ENCODE measurements at places on chromosomes 3 and 15.

DNA sequence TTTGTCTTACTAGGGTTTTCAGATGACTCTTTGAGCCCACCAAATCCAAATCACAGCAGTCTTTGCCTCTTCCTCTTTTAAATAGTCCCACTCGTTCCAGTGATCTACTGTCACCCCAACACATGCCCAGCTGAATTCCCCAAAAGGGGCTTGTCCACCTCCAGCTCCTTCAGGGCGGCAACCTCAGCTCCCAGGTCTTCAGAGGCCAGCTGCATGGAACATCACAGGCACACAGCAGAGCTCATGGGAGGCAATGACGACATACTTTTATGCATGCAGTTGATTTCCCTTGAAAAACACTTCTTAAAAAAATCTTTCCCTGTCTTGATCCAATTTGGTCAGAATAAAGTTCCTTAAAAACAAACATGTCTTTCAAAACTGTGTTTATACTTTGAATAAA lies 244.3 kb upstream of the NR2F2 start:
- DNase-seq = no peak

- DNase-seq = no peak
These were observed 26.0 kb downstream of the UBE2E1 start for GRCh38 chr3:23831517-23832394.

GRCh38 chr15:51982770-51983103 lies 11.2 kb upstream of the LEO1 start:
- no peak for DNase-seq

DNA sequence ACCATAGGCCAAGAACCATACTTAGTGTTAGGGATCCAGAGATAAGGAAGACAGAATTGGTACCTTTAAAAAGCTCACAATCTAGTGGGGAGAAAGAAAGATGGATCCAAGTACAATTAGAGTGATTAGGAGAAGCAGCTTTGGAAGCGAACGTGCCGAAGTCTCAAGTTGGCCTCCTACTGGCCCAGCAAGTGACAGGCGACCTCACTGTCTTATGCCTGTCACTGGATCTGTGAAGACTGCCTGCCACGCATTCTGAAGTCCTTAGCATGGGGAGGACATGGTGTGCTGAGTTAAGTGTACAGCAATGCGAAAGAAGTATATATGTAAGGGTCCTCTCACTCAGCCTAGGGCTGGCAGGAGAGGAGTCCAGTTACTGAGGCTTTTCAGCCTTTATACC lies 141.0 kb downstream of the GABRB3 start:
- DNase-seq = no peak

DNA sequence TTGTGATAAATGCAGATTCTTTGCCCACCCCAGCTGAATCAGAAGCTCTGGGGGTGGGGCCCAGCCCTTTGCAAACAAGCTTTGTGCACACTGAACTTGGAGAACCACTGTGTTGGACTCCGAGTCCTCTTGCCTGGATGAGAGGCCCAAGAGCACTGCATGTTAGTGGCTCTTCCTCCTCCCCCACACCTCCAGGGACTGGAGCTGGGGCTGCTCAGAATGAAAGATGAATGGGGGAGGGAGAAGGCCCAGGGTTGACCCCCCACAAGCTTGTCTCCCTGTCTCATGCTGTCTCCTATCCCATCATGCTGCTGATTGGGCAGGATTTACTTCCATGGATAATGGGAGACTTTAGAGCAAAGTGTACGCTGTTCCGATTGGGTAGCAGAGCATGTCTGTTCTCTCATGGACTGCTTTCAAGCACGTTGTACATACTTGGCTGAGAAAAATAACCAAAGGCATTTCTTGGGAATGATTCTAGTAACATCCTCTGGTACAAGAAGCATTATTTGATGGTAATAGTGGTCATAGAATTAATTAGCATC lies 99.6 kb downstream of the PGPEP1L start:
- DNase-seq = peak; percentile 14

- no peak for DNase-seq
These were observed 9.1 kb upstream of the SCG3 start for GRCh38 chr15:51672155-51672687.

GRCh38 chr15:86649277-86649676 lies 569.6 kb downstream of the AGBL1 start:
- no peak for DNase-seq

- DNase-seq = no peak
These were observed 625.4 kb upstream of the TBL1XR1 start for GRCh38 chr3:177822681-177823096.

GRCh38 chr3:131535596-131535995 lies 32.8 kb upstream of the MRPL3 start:
- DNase-seq = no peak

DNA sequence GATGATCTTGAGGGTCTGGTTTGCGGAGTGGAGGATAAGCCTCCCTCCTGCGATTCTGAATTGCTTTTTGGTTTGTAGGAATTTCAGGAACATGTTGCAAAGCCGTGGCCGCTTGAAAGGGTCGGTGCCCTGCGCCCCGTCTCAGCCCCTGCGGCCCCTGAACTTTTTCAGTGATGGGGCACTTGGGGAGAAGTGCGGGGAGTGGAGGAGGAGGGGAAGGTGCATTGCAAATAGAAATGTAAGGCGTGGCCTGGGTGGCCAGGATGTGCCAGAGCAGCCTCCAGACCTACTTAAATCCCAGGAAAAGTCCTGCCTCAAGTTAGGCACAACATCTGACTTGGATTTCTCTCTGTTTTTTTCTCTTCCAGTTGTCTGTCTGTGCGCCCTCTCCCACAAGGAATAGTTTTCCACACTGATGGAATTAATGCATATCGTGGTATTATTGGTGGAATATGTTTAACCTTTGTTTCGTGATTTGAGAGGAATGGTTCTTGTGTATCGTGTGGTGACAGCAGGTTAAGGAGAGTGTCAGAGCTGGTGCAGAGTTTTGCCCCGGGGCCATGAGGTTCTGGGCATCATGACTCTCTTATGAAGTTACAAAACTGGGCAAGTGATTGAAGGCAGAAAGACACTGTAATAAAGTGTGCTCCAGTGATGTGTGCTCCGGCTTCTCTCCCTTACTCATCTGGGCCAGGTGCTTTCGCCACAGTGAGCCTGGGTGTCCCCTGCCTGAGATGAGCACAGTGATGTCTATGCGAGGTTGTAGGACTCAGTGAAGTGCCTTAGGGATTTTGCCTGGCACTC lies 153.8 kb downstream of the PGPEP1L start:
- no peak for DNase-seq

DNA sequence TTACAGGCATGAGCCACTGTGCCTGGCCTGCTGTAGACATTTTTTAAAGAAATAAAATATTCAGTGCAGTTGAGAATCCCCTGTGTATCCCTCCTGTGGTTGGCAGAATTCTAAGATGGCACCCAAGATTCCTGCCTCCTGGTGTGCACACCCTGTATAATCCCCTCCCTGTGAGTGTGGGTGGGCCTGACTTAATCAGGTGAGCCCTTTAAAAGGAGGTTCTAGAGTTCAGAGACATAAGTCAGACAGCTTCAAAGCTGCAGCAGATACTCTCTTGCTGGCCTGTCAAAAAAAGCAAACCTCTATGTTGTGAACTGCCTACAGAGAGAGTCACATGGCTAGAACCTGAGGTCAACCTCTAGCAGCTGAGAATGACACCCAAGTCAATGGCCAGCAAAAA lies 7.0 kb upstream of the VIPR1 start:
- no peak for DNase-seq

GRCh38 chr3:188218603-188219002 lies 64.6 kb downstream of the LPP start:
- no peak for DNase-seq

DNA sequence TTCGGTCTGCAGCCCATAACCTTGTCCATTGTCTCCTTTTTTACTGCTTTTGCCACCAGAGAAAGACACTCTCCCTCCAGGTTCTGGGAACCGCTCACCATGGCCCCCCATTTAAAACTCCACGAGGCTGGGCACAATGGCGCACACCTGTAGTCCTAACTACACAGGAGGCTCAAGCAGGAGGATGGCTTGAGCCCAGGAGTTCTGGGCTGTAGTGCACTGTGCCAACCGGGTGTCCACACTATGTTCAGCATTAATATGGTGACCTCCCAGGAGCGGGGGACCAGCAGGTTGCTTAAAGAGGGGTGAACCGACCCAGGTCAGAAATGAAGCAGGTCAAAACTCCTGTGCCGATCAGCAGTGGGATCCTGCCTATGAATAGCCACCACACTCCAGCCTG lies 28.0 kb upstream of the IDH2 start:
- no peak for DNase-seq

DNA sequence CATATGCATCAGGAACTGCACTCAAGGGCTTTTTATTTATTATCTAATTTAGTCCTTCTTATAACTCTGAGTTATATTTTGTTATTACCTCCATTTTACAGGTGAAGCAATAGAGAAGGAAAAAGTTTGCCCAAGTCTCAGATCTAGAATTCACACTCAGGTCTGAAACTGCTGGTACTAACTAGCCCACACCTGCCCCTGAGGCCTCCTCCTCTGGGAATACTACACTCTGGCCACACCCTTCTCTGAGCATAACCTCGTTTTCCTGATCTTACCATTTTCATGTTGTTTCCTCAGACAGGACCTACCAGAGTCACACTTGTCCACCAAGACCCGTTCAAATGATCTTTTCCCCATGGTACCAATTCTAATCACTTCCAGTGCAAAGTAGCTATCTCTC lies 94.1 kb upstream of the CHRM5 start:
- DNase-seq = no peak

GRCh38 chr3:138213398-138214085 lies 26.4 kb downstream of the ARMC8 start:
- DNase-seq = no peak

DNA sequence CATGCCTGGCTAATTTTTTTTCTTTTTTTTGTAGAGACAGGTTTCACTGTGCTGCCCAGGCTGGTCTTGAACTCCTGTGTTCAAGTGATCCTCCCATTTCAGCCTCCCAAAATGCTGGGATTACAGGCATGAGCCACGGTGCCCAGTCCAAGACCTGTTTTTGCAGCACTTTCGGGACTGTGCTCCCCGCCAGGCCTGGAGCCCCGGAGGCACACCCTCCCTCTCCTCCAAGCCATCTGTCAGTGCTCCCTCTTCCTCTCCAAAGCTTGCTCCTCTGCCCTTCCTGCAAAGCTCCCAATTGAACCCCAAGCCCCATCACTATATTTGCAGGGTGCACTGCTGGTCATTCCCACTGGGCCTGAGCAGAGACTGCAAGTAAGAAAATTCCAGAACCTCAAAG lies 98.1 kb downstream of the CORO2B start:
- DNase-seq = no peak

DNA sequence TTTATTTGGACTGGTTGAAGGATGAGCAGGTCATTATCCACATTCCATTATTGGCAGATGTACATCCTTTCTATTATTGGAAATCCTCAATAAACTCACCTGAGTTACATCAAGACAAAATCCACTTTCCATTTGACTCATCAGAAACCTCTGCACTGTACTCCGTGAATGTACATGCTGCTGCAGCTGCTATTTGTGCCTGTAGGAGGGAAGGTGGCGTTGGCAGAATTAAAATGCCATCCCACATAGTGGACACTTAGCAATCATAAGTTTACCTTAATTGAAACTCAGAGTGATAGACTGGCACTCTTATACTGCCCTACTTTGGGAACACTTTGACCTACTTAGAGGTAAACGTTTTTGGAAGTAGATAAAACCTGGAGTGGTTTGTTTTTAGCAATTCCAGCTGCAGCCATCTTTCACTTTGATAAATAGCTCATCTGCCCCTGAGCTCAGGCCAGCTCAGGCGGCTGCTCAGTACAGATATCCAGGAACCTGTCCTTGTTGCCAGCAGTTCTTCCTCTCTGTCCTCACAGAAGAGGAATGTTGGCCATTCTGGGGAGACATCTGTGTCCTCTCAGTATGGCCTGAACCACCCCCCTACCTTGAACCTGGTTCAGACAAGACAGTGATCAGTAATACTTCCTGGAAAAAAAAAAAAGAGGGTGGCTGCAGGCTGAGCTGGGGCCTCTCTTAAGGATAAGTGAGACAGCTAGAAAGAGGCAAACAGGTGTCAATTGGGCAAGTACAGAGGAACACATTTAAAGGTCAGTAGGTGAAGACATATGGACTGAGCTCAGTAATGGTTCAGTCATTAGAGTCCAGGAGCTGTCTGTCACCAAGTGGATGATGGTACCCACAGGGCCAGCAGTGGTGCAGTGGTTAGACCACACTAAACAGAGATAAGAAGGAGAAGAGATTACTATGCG lies 153.4 kb upstream of the UMPS start:
- no peak for DNase-seq

DNA sequence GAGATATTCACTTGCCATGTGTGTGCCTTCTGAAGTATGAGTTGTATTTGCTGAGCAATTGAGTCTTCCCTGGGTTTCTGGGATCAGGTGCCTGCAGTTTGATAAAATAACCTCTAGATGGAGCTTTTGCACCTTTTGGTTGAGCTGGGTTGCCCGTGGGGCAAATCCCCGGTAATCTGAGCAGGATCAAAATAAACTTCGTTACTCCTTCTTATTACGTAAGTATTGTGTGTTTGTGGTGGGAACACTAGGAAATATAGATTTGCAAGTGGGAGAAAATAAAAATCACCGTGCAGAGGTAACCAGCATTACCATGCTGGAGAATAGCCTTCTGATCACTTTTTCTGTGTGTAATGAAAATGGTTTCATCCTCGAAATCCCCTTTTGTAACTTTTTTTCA lies 277.4 kb upstream of the NR2E3 start:
- no peak for DNase-seq

GRCh38 chr3:130516645-130517512 lies at the start of gene COL6A6:
Gene COL6A6, plus strand, starts transcription at chr3:130517177. Its CDS starts 43,188 bp downstream, at chr3:130560365.
- DNase-seq = no peak

GRCh38 chr3:177818712-177819240 lies 621.5 kb upstream of the TBL1XR1 start:
- DNase-seq = no peak

- no peak for DNase-seq
These were observed 9.1 kb upstream of the ARHGEF3 start for GRCh38 chr3:56810577-56811545.
